ENCODE measurements at places on chromosomes 7 and 10.

DNA sequence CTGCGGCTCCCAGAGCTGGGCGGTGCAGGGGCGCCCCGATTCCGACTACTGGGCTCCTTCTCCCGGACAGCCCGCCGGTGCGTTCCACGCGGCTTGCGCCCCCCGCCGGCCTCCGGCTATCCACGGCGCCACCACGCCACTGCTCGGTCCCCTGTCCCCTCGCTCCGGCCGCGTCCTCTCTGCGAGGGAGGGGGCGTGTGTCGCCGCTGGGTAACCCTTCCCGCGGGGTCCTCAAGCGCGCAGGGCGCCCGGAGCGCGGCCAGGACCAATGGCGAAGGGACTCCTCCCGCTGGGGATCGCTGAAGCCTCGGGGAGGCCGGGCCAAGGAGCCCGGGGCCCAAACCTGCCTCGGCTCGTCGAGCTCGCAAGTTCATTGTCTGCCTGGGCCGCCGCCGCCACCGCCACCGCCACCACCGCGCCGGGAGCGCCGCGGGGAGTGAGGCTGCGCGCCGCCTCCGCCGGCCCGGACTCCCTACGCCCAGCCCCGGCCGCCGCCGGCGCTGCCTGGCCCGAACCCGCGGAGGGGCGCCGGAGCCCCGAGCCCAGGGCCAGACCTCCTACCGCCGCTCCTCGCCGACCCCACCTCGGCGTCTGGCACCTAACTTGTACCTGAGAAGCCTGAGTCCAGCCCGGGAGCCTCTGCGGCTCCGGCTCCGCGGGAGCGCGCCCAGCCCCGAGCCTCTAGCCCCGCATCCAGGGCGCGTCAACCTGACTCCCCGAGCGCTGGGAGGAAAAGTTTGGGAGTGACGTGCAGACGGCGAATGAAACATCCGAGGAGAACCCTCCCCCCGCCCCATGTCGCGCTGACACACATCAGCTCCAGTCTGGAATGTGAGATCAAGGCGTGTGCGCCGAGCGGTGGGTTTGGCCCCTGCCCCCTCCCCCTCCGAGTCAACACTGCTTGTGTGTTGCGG, at the start of gene CHST15:
CHST15 (minus strand) TSS at position 739 of the 914 bp plus-strand sequence. CDS start 47,386 bp downstream, outside the sequence.
- DNase-seq, result no peak

- no peak for DNase-seq
Measured at GRCh38 chr10:34015700-34016099, 681.2 kb upstream of the NRP1 start.

GRCh38 chr10:126597211-126597610, 73.3 kb downstream of the C10orf90 start:
- DNase-seq, result no peak

DNA sequence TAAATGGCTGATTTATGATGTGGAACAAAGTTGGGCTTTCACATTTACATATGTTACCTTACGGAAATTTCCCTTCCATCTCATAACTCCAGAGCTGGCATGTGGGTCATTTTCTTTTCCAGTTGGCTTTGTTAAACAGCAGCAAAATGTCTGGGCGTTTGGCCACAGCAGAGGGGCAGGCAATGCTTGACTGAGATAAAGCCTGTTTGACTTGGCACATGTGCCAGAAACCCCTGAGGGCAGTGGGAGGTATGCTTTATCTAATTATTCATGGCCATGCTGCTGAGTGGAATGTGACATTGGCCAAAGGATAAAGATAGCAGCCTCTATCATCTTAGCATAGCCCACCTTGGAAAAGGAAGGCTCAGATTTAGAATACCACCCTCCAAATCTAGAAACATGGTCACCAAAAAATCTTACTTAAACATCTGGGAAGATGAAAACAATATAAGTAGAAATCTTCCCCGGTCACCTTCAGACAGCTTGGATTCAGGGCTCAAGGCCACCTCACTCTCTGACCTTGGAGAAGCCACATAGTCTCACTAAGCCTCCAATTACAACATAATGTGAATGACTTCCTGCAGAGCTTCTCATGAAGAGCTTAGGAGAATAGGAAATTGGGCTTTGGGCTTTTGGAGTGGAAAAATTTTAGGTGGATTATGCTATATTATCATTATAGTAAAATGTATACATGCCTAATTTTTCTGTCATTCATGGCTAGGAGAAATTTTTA, 101.5 kb downstream of the GRM3 start:
- DNase-seq, result no peak

- no peak for DNase-seq
Measured at GRCh38 chr10:113162960-113163359, 212.9 kb downstream of the TCF7L2 start.

GRCh38 chr10:37289833-37290464, 164.6 kb downstream of the ANKRD30A start:
- no peak for DNase-seq

Data from activated CD4-positive, alpha-beta T cell treated with anti-CD3 and anti-CD28 coated beads, Interleukin-2, amount 50 U/mL, for 16 hours (primary cell).